ENCODE measurements at places on chromosomes 13 and 19. TPM values are rescaled to one million over a fixed set of nuclear protein-coding genes. Genes with fewer than 3 reads are reported as not detected.

The UNC13A gene
- total RNA-seq: 0.54 TPM

The HS6ST3 gene
- total RNA-seq: 0.81 TPM

The CFAP97D2 gene
- not detected for total RNA-seq

The ZNF728 gene
- not detected for total RNA-seq

The ODAD3 gene
- total RNA-seq: 3.9 TPM

The MRPL57 gene
- 40.9 TPM for total RNA-seq

The ZNF154 gene
- total RNA-seq: 14.0 TPM

The ANKLE1 gene
- total RNA-seq: 1.9 TPM

DNA sequence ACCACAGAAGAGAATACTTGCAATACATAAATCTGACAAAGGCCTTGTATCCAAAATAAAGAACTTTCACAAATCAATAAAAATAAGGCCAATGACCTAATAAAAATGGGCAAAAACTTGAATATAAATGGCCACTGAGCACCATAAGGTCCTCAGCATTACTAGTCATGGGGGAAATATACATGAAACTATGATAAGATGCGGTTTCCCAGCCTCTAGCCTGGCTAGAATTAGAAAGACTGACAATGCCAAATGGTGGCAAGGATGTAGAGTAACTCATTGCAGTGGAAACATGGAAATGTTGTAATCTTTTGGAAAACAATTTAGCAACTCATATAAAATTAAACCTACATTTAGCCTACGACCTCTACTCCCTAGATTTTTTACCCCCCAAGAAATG lies 227.1 kb downstream of the GGACT start:
- DNase-seq: peak; percentile 86

- DNase-seq: no peak
These were observed 3.4 kb downstream of the CADM4 start for GRCh38 chr19:43636121-43636683.

- DNase-seq: no peak
These were observed 13.0 kb downstream of the FBXL3 start for GRCh38 chr13:77013853-77014542.

DNA sequence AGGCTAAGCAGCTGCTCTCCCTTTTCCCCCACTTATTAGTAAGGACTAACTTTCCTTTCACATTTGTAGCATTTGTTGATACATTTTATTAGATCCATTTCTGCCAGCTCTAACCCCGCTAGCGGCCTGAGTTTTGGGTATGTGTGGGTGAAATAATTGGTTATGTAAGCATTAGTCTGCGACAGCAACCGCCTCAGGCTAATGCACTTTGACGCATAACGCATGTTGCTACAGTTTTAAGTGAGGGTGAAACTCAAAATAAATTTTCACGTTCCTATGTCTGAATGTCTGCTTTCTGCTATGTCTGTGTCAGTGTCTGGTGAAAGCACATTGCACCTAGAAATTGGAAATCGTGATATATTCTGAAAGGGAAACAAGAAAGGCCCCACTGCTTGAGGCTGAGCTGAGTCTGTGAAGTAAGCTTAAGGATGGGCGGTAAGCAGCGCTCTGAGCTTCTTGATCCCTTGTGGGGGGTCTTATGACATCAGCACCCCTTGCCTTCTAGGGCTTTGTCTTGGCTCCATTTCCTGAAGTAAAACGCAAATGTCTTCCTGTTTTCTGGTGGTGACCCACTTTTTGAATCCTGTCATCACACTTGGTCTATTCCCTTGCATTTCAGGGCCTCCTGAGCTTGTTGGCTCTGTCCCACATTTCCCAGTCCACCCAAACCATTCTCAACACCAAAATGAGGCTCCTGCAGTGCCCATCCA lies 648.3 kb upstream of the ARGLU1 start:
- DNase-seq: no peak

DNA sequence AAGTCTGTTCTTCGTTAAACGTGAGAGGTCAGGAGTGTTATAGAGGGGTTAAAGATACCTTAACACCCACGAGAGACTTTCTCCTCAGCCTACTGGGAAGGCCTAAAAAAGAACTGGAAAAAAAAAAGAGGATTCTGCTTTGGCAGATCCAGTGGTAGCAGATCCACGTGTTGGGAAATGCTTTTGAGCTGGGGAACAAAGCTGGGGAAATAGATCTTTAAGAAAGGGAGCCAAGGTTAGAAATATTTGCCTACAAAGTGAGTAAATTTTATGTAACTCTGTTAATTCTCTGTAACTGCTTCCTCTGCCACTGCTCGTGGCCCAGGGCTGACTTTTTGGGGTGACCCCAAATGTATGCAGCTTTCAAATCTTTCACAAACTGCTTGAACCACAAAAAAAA lies 11.7 kb downstream of the RFX2 start:
- DNase-seq: no peak

DNA sequence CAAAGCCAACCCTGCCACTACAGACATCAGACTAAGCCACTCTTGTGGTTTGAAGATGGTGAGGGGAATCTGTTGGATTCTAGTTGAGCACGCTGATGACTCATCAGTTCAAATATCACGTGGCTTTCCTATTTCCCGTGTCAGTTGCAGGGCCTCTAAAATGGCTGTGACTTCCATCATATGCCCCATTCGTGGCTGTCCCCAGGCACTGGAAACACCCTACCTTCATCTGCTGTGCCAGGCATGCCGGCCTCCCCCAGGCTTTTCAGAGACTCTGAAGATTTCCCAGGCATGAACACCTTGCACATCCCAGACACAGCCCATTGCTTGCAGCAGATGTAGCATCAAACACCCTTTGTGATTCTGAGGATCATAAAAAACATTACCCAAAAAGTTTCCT lies 659.9 kb downstream of the UQCRFS1 start:
- no peak for DNase-seq

- no peak for DNase-seq
These were observed 15.1 kb downstream of the SAFB start for GRCh38 chr19:5637971-5638370.

DNA sequence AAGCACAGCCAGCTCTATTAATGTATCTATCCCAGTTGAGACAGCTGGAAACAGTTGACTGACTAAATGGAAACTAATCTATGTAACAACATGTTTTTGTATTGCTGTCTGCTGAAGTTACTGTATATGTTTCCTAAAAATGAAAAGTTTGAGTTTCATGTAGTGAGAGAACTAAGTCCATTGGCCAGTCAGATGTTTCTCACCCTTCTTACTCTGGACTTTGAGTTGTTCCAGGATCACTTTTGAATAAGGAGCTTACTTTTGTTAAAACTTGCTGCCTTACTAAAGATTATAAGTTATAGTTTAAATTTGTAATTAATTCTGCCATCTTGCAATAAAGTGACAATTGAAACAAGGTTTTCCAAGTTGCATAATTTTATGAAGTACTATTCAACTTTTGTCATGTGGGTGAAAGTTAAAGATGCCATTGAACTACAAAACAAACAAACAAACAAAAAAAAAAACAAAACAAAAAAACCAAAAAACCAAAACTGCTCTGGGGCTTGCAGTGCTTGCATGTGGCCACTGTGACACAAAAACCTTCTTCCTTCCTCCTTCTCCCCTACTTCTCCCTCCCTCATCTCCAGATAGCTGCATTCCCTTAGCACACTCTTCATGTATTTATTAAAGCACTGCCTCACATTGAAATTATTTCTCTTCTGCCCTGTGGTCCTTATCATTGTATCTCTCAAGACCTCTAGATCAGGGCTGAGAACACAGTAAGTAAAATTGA lies 15.3 kb downstream of the WDFY2 start:
- no peak for DNase-seq

DNA sequence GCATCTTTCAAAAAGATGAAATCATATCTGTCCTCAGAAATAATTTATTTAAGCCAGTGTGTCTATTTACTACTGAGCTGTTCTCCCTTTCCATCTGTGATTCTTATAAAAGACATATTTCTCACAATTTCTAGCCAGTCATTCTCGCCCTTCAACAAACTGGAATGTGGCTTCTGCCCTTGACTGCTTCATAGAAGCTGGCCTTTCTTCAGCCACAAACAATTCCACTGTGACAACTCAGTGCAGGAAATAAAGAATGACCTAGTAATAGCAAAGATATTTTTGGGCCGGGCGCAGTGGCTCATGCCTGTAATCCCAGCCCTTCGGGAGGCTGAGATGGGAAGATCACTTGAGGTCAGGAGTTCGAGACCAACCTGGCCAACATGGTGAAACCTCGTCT lies 655.5 kb downstream of the PCDH9 start:
- DNase-seq: no peak

DNA sequence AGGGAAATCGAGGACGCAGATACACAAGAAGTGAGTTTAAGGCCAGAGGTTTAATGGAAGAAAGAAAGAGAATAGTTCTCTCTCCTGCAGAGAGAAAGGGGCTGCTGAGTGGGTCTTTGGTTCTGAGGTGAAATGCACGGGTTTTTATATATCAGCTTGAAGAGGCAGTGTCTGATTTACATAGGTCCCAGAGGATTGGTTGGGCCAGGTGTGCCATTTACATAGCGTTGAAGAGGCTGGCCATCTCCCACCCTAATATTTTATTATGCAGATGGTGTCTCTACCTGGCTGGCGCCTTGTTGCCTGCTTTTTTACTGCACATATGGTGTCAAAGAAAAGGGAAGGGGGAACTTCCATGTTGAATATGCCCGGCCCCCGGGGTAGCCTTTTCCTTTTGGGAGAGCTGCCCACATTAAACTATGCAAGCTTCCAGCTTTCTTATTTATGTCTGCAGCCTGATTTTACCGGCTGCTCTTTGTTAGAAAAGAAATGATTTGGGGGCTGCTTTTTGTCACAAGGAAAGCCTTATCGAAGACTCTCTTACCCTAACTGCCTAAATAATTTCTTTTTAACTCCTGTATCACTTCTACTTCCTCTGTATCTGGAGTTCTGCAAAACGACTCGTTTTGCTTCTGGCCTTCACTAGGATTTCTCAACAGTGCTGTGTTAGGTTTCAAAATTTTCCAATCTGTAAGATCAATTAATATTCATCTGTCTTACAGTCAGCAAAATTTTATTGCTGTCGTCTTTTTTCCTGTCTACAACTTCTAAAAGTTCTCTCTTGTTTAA lies 268.5 kb downstream of the B3GLCT start:
- no peak for DNase-seq

GRCh38 chr13:49063497-49063896 lies 87.8 kb downstream of the FNDC3A start:
- DNase-seq: no peak

DNA sequence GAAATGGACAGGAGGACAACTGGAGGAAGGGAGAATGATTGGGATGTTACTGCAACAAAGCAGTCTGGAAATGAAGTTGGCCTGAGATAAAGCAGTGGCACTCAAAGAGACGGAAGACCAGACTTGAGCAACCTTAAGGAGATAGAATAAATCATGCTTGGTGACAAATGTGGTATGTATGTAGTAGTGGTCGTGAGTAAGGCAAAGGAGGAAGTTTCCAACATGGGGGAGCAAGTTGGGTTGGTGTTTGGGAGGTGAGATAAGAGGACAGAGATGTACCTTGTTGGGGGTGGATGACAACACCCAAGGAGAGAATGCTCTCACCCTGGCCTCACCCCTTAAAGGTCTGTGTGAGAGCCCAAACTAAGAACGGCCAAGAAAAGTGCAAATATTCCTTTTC lies 420.5 kb downstream of the DIAPH3 start:
- DNase-seq: no peak

GRCh38 chr13:75813323-75813722 lies 177.2 kb downstream of the LMO7 start:
- no peak for DNase-seq

DNA sequence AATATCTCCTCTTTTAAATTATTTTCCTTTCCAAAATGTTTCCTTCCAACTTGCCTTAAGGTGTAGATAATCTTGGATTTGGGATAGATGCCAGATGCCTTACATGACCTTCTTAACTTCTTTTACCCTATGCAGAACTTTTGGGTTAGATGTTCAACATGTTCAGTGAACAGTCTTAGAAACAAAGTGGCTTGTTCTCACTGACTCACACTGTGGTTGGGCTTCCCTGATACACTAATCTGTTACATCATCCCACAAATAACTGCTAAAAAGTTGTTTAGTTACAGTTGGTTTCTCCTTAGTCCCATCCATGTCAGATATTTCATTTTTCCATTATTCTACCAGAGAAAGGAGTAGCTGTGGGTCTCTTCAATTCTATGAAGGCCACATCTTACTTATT lies 2638.2 kb downstream of the PCDH9 start:
- peak; percentile 38 for DNase-seq

GRCh38 chr19:2269244-2270156 lies 12.5 kb downstream of the PEAK3 start:
- DNase-seq: peak; percentile 96

Data from cardiac muscle cell (in vitro differentiated cells and primary cell).